ENCODE measurements at places on chromosomes 16 and 17.
A peak's percentile ranks its signal among the peaks of the same experiment; 100 is the strongest.

DNA sequence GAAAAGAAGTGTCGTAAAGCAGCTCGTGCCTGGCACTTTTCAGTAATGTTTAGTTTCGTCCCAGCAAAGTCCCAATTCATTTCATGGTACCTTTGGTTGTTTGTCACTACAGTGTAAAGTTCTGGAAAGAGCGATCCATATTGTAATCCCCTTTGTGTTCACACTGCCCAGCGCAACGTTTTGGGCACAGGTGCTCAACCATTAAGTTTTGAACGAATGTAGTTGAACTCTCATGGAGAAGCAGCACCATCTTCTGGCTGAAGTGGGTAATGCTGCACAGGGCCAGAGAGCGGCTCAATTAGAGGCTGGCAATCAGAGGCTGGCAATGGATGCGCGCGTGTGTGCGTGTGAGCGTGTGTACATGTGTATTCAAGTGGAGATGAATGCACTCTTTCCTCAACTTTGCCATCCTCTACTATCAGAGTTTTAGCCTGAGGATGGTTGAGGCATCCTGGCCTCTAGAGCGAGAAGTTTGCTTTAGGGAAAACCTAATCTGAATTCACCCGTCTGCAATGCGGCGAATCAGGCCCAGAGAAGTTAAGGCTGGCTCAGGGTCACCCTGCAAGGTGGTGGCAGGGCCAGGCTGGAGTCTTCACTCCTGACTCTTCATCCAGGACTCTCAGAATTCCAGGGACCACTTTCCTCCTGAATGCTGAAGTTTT lies 29.9 kb downstream of the DYNLL2 start:
- DNase-seq = peak; percentile 73

- no peak for DNase-seq
These were observed 643.7 kb downstream of the MAF start for GRCh38 chr16:78956859-78957258.

GRCh38 chr16:4535627-4536108 lies 2.9 kb downstream of the CDIP1 start:
- peak; percentile 44 for DNase-seq

DNA sequence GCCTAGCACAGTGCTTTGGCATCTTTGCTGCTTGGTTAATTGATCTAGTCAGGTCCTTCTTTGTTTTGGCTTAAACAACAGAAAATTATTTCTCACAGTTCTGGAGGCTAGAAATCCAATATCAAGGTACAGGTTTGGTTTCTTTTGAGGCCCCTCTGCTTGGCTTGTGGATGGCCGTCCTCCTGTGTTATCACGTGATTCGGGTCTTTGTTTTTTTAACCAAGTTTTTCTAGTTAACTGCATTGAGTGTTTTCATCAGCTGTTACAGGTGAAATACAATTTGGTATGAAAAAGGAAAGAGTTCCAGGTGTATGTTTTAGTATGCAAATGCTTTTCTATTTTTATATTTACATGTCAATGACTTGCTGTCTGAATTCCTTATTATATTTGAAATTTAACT lies 2.8 kb downstream of the NLK start:
- DNase-seq = no peak

DNA sequence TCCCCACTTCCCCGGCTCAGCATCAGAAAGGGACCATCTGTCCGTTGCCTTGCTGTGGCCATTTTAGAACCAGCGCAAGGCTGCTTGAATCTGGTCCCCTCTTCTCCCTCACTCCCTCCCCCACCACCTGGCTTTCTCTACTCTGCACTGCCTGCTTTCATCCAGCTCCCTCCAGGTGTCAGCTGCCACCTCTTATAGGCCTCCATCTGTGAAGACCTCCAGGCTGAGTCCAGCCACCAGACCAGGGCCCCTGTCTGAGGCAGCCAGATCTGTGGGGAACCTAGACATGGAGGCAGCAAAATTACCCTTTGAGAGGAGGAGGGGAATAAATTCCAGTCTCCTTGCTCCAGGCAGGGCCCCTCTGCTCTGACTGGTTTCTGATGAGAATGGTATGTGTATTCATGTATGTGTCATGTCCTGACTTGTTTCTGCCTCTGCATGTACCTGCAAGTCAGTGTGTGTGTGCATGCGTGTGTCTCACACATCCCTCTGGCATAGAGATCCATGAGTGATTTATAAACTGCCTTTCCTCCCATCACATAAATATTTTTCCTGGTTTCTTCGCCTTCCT lies 21.1 kb downstream of the MINK1 start:
- DNase-seq = no peak

- DNase-seq = no peak
These were observed 142.8 kb downstream of the WWOX start for GRCh38 chr16:78242239-78242630.

DNA sequence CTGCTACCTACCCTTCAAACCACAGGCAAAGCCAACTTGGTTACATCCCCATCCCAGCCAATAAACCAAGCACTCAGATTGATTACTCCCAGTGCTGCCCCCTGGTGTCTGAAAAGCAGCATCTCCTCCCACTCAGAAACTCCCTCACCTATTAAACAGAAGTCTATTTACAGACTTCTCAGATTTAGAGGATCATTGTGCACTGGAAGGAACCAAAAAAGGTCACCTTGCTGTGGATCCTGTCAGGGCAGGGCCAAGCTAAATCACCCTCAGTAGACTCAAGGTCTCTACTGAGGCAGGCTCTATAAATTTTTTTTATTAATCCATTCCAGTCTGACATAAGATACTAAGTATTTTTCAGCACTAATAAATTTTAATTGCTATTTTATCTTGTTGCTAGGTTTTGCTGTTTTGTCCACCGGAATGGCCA lies 17.6 kb downstream of the HIGD1B start:
- no peak for DNase-seq

DNA sequence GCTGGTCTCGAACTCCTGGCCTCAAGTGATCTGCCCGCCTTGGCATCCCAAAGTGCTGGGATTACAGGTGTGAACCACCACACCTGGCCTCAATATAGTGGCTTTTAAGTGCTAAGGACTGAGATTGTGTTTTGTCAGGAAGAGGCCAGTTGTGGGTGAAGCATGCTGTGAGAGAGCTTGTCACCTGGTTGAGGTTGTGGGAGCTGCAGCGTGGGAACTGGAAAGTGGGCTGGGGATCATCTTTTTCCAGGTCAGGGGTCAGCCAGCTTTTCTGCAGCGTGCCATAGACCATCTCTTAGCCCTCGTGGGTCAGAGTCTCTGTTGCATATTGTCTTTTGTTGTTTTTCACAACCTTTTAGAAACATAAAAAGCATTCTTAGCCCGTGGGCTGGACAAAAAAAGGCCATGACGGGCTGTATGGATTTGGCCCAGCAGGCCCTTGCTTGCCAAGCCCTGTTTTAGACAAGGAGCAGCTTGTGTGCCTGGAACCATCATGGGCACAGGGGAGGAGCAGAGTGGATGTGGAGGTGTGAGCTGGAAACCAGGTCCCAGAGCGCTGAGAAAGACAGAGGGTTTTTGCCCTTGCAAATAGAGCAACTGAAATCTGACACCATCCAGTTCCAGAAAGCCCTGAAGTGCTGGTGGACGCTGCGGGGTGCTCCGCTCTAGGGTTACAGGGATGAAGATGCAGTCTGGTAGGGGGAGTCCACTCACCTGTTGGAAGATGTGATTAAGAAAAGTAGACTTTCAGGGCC lies 5.5 kb downstream of the BIRC5 start:
- no peak for DNase-seq

GRCh38 chr16:77555791-77556190 lies 121.0 kb upstream of the ADAMTS18 start:
- DNase-seq = no peak
